Astrocyte (in vitro differentiated cells and primary cell): ENCODE measurements at places on chromosomes 5 and 9. TPM values are rescaled to one million over a fixed set of nuclear protein-coding genes. Genes with fewer than 3 reads are reported as not detected.

Gene BHMT
- total RNA-seq = not detected in 2 replicates

Gene AK6
- 33.9 and 52.3 TPM in 2 replicates for total RNA-seq

Gene AHRR
- total RNA-seq = 8.6 and 10.5 TPM in 2 replicates

Gene FGD3
- total RNA-seq = 0.09 TPM in 1 of 2 replicates, not detected in the other

Gene PCDHA7
- total RNA-seq = 2.6 TPM in 2 replicates

Gene TICAM2
- total RNA-seq = 6.7 and 6.8 TPM in 2 replicates

Gene N4BP3
- total RNA-seq = 0.75 and 1.3 TPM in 2 replicates

Gene NFIB
- total RNA-seq = 8.8 and 9.4 TPM in 2 replicates

Gene DIPK1B
- total RNA-seq = 22.4 and 23.2 TPM in 2 replicates

Gene PCDHB8
- 4.9 and 5.3 TPM in 2 replicates for total RNA-seq

Gene ASPN
- total RNA-seq = not detected in 2 replicates

Gene TMEM171
- 0.38 and 0.45 TPM in 2 replicates for total RNA-seq

Gene GNA14
- total RNA-seq = 1.0 and 1.1 TPM in 2 replicates

Gene CCDC192
- total RNA-seq = not detected in 2 replicates

Gene TLR4
- 7.4 and 9.1 TPM in 2 replicates for total RNA-seq

Gene CDC20B
- total RNA-seq = 0.11 and 0.17 TPM in 2 replicates

Gene ENG
- 1.2 and 1.5 TPM in 2 replicates for total RNA-seq

Gene F2RL1
- total RNA-seq = 140 and 164 TPM in 2 replicates

Gene IL3
- total RNA-seq = not detected in 2 replicates

Gene FAT2
- total RNA-seq = 0.07 and 0.14 TPM in 2 replicates

Gene PCDHA9
- 0.95 and 1.1 TPM in 2 replicates for total RNA-seq

Gene SOHLH1
- not detected in 2 replicates for total RNA-seq

Gene RPS14
- total RNA-seq = 1,823 and 2,054 TPM in 2 replicates

Gene LCN10
- total RNA-seq = not detected in 2 replicates

Gene CARD9
- total RNA-seq = 2.7 and 4.2 TPM in 2 replicates

Gene ADAMTS2
- 18.8 and 26.6 TPM in 2 replicates for total RNA-seq

Gene CDH9
- total RNA-seq = not detected in 2 replicates

Gene HK3
- total RNA-seq = 0.14 TPM in 1 of 2 replicates, not detected in the other

Gene ECSCR
- total RNA-seq = 0.96 and 1.00 TPM in 2 replicates

Gene SLC25A48
- not detected in 2 replicates for total RNA-seq

Gene SLC24A2
- 0.16 and 0.17 TPM in 2 replicates for total RNA-seq

Gene SUSD3
- not detected in 2 replicates for total RNA-seq

Gene SV2C
- total RNA-seq = 0.05 TPM in 2 replicates

Gene SLC25A2
- 0.19 and 0.25 TPM in 2 replicates for total RNA-seq

Gene SOX30
- 0.14 and 0.19 TPM in 2 replicates for total RNA-seq

Gene ARAP3
- total RNA-seq = 14.9 and 17.4 TPM in 2 replicates

Gene CARD6
- 0.96 and 1.0 TPM in 2 replicates for total RNA-seq

Gene ARRDC1
- total RNA-seq = 13.9 and 14.2 TPM in 2 replicates

Gene OGN
- not detected in 2 replicates for total RNA-seq

Gene MRPS27
- total RNA-seq = 37.0 and 43.6 TPM in 2 replicates

Gene PKD2L2
- not detected in 2 replicates for total RNA-seq

Gene PAPPA
- 172 and 208 TPM in 2 replicates for total RNA-seq
